ENCODE measurements at places on chromosomes 16 and 17.

GRCh38 chr16:55534756-55535155 is 25.9 kb downstream of the LPCAT2 start:
- peak; percentile 82 for DNase-seq

- no peak for DNase-seq
Measured at GRCh38 chr17:40086150-40087044, 14.0 kb downstream of the NR1D1 start.

DNA sequence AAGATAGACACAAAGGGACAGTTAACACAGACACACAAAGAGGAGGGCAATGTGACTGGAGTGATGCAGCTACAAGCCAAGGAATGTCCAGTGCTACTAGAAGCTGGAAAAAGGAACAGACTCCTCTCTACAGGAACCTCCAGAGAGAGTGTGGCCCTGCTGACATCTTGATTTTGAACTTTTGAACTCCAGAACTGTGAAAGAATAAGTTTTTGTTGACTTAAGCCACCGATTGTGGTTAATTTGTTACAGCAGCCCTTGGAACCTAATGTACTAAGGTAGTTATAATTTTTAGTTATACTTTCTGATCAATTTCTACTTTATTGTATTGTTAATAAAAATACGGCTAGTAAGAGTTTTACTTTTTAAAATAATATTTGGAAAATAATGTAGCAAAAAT is 129.1 kb downstream of the MYO1D start:
- DNase-seq: peak; percentile 31

DNA sequence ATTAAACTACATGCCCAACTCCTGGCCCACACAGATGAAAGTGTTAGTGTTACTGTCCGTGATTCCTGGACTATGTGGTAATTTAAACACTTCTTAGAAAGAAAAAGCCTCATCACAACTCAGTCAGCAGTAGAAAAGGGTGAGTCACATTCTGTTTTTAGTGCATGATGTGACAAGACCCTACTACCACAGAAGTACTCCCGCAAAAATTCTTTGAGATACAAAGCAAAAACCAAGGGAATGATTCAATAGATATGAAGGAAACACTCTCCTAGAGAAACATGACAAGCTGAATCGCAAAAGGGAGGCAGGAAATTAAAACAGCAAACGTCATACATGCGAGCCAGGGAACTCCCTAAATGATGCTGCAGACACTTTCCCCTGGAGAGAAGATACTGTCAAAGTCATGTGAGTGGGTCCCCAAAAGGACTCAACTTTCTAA is 14.4 kb downstream of the SNN start:
- DNase-seq: peak; percentile 59

DNA sequence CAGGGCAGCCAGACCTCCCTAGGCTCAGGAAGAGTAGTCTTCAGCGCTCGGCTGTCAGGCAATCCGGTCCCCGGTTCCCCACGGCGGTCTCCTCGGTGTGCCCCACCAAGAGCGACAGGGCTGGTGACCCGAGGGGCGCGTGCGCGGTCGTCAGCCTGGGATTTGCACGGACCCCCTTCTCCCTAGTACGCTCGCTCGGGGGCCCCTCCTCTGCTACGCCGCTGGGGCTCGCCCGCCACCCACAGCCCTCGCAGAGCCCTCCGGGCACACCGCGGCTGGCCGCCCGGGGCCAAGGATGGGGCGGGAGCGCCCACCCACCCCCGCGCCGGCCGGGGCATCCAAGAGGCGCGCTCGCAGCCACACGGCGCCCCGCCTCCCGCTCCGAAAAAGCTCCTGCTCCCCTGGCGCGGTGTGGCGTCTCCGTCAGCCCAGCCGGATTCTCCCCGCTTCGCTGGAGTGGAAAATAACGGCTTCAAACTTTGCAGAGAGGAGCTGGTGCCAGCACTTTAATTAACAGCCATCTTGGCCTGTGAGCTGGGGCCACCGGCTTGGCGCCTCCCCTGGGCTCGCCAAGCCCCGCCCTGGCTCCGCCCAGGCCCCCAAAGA is 2.1 kb upstream of the C1QL1 start:
- no peak for DNase-seq

- no peak for DNase-seq
Measured at GRCh38 chr17:45888392-45888791, 6.0 kb upstream of the MAPT start.

All from inflammatory macrophage (primary cell).